ENCODE measurements at places on chromosomes 12 and 14.

DNA sequence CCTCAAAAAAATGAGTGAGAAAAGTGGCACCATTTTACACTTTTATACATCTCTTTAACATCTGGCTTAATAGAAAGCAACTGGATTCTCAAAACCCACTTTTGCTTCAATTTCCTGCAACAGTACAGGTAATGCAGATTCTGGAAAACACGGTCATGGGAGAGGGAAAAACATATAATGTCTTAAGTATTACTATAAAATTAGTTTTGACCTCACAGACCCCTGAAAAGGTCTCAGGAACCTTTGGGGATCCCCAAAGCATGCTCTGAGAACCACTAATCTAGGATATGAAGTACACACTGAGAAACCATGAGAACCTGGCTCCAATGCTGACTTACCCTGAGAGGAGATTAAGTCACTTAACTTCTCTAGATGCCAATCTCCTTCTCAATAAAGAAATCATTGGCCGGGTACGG, 64.7 kb downstream of the PPP2R5E start:
- DNase-seq: no peak

DNA sequence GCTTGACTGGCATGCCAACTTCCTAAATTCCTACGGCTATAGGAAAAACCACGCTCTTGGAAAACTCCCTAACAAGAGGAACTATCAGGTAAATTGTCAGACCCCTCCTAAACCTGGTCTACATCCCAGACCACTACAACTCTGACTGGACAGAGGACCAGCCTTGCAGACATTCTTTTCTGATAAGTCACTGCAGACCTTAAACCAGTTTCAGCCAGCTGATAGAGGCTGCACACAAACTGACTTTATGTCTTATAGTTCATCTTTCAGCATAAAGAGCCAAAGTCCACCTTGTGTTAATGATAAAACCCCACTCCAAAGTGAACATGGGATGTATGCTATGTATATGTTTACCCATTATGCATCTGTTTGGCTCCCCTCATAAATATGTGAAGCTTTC, 166.6 kb downstream of the KTN1 start:
- DNase-seq: no peak

- no peak for DNase-seq
Measured at GRCh38 chr14:31194661-31195060, 12.9 kb downstream of the HECTD1 start.

DNA sequence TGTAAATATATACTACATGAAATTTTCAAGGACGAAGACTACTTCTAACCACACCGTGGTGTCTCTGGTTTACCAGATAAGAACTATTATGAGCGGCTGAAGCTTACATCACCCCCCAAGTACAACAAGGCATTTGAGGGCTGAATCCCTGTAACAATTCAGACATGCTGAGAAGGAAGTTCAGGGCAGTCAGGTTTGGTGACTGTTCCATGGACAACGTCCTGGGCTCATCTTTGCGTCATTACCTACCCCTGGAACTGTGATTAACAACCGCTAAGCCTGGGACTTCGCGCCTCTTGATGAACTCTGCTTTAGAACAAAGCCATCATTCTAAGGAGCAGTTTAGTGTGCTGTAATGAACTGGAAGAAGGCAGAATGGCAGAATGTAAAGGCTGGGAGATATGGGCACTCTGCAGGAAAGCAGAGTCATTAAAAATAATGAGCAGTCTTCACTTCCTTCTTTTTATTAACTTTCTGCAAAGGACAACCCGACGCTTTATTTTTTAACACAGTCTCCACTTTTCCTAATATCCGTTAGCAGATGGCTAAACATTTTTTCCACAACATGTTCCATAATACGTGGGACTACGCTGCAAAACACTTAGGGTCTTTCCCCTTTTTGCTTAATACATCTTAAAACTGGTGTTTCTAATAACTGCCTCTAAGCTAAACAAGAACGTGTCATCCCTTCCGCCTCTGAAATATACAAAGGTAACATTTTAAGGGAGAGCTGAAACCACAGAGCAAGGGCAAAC, 263.2 kb downstream of the ADAMTS20 start:
- no peak for DNase-seq

- DNase-seq: no peak
Measured at GRCh38 chr12:67598598-67598997, 49.9 kb upstream of the DYRK2 start.

DNA sequence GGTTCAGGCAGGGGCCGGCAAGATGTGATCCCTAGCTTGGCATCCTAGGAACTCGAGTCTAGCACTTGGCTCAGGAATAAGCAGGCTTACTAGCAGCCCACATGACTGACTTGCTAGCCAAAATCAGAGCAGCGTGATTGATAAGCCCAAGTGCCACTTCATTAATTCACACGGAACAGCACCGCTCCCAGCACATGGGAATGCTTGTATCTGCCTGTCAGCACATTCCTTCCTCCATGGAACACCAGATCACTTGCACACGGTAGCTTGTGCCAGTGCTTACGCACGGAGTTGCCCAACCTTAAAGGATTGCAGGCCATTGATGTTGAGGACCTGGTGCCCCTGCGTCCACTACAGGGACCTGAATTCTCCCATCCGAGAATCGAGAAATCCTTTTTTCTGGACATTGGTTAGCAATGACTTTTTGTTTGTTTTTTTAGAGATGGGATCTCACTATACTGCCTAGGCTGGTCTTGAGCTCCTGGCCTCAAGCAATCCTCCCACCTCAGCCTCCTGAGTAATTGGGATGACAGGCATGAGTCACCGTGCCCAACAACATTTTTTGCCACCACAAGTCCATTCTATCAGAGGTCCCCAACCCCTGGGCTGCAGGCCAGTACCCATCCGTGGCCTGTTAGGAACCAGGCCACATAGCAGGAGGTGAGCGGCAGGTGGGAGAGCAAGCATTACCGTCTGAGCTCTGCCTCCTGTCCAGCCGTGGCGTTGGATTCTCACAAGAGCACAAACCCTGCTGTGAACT, 30.6 kb upstream of the TSPAN9 start:
- DNase-seq: no peak

GRCh38 chr14:92717571-92718042, 30.8 kb downstream of the LGMN start:
- DNase-seq: no peak

- no peak for DNase-seq
Measured at GRCh38 chr12:44847403-44847802, 28.7 kb downstream of the NELL2 start.

DNA sequence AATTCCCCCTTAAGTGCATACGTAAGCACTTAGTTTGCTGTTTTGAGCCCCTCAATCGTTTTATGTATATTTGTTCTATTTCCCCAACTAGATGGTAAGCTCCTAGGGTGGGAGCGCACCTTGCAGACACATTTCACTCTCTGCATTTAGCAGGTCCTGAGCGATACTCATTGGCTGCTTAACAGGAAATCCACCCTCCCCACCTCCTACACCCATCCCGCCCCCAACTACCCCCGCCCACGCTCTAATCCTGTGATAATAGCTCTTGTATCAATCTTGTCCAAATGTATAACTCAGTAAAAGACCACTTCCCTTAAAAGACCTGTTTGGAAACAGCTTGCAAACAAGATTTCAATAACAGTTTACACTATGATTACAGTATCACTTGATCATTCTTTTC, 8.1 kb downstream of the LPAR5 start:
- peak; percentile 45 for DNase-seq

DNA sequence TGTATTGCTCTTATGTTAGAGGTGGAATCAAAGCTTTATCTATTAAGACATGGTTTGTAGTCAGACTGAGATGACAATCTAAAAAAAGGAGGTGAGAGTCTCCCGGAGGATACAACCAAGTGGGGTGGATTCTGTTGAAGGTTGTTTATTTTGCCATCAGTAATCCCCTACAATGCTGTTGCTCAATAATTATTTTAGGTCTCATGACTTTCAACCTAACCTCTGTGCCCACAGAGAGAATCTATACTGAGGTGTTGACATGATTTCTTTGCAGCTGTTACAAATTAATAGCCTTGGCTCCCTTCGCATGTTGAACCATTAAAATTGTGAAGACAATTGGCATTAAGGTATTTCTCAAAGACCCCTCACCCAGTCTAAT, 28.7 kb upstream of the FOS start:
- DNase-seq: no peak

GRCh38 chr14:68033336-68033932, 213.9 kb downstream of the RAD51B start:
- no peak for DNase-seq

GRCh38 chr12:14283489-14284144, 81.9 kb upstream of the ATF7IP start:
- DNase-seq: no peak

DNA sequence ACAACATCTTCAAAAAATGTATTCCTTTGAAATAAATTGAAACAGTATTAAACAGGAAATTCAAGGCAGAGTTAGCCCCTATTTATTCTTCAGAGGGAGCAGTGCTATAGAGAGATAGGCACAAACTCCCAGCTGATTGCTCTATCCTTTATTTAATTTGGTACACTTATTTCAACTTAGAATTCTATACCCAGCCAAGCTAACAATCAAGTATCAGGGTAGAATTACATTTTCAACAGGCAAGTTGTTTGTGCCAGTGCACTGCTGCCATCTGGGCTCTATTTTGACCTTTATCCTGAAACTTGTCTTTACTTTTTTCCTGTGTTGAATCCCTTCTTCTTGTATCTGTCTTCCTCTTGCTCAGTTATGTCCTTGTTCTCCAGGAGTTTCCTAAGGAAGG, 159.2 kb downstream of the STXBP6 start:
- no peak for DNase-seq

DNA sequence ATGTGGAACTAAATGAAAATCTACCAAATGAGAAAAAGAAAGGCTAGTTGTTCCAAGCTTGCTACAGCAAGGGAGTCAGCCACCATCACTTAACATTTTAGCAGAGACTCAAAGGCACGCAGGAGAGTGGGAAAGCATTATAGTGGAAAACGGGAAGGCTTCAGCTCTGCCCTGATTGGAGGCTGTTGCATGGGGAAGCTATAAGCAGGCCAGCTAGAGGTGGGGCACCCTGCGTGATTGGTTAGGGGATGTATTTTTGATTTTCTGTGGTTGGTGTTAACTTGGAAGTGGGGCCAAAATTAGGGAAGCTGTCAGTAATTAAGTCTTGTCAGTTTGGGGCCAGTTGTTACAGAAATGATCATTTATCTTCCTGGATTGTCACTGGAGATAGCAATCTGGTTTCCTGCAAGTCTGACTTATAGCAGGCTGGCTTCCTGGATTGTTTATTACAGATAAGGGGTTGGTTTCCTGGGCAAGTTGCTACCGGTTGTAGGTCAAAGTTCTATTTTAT, 93.9 kb downstream of the FAR2 start:
- DNase-seq: no peak

- no peak for DNase-seq
Measured at GRCh38 chr12:13223179-13223804, 26.8 kb downstream of the EMP1 start.

DNA sequence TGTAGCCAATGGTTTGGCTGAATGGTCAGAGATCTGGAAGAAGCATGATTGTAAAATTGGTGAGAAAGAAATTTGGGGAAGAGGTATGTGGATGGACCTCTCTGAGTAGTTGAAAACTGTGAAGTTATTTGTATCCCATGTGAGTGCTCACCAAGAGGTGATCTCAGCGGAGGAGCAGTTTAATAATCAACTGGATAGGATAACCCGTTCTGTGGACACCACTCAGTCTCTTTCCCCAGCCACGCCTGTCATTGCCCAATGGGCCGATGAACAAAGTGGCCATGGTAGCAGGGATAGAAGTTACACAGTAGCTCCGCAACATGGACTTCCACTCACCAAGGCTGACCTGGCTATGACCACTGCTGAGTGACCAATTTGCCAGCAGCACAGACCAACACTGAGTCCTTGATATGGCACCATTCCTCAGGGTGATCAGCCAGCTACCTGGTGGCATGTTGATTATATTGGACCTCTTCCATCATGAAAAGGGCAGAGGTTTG, 257.4 kb upstream of the ATXN7L3B start:
- DNase-seq: no peak

Data from effector CD4-positive, alpha-beta T cell (primary cell).